ENCODE measurements at places on chromosomes 6 and 20.

GRCh38 chr6:71124340-71124739, 164.3 kb upstream of the OGFRL1 start:
- no peak for DNase-seq

GRCh38 chr20:10761232-10761631, 87.4 kb upstream of the JAG1 start:
- DNase-seq: no peak

GRCh38 chr6:118507636-118508035, 40.5 kb upstream of the PLN start:
- DNase-seq: no peak

DNA sequence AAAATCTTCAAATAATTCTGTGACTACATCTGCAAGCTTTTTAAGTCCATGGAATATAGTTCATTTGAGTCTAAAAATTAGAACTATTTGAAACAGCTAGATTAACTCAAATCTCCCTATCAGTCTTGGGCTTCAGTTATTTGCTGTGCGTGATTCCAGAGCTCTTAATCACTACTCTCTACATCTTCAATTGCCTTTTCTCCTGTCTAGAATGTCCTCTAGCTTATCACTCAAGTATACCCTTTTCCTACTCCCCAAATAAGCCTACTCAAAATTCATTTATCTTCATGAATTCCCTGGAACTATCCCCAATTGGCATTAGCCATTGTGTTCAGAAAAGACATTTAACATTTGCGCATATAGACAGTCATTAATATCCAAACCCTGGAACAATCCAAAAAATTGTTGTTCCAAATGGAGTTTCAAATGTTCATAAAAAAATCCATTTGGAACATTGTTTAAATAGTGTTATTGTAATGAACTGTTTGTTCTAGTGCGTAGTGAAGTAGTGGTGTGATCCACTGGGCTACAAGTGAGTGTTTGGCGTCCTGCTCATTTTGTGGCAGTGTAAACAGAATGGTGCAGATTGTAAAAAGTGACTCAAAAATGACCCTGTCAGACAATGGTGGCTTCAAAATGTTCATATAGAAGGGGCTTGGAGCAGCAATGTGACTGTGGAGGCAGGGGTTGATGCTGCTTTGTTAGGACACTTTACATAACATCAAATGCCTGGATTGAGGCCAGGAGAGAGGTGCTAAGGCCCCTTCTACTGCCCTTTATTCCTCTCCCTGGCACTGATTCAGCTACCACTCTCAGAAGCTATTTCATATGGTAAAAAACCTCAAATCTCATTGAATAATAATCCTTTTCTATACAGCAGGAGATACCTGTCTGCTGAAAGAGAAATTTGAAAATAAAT, 122.3 kb downstream of the KIF6 start:
- no peak for DNase-seq

DNA sequence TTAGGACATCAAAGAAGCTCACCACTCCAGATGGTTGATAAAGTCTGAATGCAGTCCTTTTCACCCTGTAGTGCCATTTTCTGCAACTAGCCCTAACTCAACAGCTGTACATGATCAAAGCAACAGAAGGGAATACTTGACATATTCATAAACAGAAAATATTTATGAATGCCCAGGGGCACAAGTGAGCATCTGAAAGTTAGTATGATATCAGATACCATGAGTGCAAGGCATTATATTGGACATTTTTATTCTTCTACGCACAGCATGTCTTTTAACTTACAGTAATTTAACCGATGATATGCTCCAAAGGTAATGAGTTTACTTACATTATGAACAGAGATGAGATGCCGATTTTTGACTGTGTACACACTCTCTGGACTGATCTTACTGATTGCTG, 142.0 kb downstream of the MCHR2 start:
- no peak for DNase-seq

GRCh38 chr6:68732423-68732822, 97.3 kb downstream of the ADGRB3 start:
- DNase-seq: no peak

GRCh38 chr6:89596056-89596455, 42.5 kb downstream of the LYRM2 start:
- DNase-seq: no peak

GRCh38 chr20:20741087-20742045, 28.9 kb upstream of the RALGAPA2 start:
- DNase-seq: no peak

DNA sequence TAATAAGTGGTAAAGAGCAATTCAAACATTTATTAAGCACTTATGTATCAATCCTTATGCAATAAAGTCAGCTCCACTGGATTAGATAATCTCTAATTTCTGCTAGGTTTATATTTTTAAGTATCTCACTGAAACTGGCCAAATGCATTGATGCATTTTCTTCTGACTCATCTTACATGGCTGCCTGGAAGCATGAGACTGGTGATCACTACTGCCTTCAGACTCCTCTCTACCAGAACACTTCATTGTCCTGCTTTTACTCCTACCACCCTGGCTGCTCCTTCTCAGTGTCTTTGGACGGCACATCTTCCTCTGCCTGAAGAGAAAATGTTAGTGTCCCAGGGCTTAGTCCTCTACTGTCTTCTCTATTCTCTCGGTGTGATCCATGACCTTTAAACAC, 7.4 kb downstream of the CEP85L start:
- DNase-seq: no peak

GRCh38 chr6:52914516-52914915, 5.0 kb upstream of the GSTA3 start:
- DNase-seq: no peak

GRCh38 chr20:16606468-16607070, 33.3 kb upstream of the KIF16B start:
- no peak for DNase-seq

- no peak for DNase-seq
Measured at GRCh38 chr6:56808871-56809359, 146.0 kb upstream of the BEND6 start.

DNA sequence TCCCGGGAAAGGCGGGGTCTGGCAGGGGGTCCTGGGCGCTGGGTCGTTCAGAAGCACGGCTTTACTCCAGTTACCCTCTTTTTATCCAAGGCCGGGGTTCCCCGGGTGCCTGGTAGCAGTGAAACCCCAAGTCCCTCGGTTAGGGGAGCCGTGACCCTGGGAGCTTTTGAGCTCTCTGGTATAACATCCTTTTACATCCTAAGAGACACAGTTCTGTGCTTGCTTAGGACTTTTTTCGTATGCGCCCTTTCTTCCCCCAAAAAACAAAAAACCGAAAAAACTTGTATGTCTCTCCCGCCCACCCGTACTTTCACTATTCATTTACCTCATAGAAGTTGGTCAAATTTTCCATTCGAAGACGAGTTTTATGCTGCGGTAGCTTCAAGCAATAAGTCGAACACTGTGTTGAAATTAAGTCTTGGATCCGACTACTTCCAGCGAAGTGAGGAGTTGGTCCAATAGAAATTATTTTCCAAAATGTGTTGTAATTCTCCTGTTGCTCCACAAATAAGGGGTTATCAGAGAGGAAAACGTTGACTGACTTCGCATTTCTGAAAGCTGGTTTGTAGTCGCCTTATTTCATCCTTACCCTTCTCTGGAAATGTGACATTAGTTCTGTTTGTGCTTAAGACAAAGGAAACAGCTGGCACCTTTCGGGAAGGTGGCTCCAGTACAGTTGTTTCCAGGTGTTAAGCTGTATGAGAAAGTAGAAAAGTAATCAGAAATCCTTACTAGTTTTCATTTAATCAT, 816 bp upstream of the MAN1A1 start:
- DNase-seq: no peak

GRCh38 chr20:50192364-50193198, 2.0 kb downstream of the CEBPB start:
- DNase-seq: peak; percentile 90

DNA sequence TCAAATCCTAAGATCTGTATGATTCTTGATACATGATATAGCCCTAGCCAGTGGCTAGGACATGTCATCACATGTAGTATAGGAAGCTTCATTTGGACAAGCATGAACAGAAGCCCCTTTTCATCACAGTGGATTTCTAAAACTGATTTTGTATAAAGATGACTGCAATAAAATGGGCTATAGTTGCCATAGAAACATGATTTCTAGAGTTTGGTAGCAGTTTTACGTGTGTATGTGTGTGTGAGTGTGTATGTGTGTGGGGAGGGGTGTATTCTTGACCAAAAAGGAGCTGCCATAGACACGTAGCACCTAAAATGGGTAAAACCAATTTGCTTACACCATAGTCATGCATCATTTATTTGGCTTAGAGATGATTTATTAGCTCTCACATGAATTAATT, 200.5 kb upstream of the CNR1 start:
- DNase-seq: no peak

DNA sequence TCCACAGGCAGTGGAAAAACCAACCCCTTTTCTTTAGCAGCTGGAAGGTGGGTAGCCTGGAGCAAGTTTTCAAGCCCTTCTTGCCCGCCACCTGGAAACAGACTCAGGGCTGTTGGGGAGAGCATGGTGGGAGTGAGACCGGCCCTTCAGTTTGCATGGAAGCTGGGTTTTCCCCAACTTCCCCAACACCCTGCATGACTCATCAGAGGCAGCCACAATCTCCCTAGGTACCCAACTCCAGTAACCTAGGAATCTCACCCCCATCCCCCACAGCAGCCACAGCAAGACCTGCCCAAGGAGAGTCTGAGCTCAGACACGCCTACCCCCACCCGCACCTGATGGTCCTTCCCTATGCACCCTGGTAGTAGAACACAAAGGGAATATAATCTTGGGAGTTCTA, 86.3 kb upstream of the IRAK1BP1 start:
- no peak for DNase-seq

- DNase-seq: no peak
Measured at GRCh38 chr6:144314003-144314485, 28.9 kb downstream of the UTRN start.

GRCh38 chr6:25088513-25088912, 152.8 kb upstream of the RIPOR2 start:
- DNase-seq: no peak
